ENCODE measurements at places on chromosomes 2 and 18.

DNA sequence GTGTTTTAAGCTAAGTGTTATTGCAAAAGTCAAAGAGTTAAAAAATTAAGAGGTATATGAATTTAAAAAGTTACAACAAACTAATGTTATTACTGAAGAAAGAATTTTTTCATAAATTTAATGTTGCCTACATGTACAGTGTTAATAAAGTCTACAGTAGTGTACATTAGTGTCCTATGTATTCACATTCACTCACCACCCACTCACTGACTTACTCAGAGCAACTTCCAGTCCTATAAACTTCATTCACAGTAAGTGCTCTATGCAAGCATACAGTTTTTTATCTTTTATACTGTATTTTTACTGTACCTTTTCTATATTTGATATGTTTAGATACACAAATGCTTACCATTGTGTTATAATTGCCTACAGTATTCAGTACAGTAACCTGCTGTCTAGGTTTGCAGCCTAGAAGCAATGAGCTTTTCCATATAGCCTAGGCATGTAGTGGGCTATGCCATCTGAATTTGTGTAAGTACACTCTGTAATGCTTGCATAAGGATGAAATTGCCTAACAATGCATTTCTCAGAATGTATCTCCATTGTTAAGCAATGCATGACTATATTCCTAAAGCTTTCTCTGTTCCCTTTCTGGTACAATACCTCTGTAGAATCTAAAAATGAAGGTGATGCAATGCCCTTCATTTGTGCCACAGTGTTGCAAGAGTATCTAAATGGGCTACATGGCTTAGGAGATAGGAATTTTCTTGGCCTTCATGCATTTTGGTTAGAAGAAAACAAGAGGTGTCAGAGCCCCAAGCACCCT, 370.8 kb upstream of the NT5C1B start:
- DNase-seq: no peak

GRCh38 chr18:32734442-32734841, 38.4 kb downstream of the KLHL14 start:
- no peak for DNase-seq

GRCh38 chr18:34859496-34859895, 149.4 kb downstream of the DTNA start:
- no peak for DNase-seq

- DNase-seq: no peak
These were observed 27.9 kb upstream of the CDCA7 start for GRCh38 chr2:173326806-173327205.

DNA sequence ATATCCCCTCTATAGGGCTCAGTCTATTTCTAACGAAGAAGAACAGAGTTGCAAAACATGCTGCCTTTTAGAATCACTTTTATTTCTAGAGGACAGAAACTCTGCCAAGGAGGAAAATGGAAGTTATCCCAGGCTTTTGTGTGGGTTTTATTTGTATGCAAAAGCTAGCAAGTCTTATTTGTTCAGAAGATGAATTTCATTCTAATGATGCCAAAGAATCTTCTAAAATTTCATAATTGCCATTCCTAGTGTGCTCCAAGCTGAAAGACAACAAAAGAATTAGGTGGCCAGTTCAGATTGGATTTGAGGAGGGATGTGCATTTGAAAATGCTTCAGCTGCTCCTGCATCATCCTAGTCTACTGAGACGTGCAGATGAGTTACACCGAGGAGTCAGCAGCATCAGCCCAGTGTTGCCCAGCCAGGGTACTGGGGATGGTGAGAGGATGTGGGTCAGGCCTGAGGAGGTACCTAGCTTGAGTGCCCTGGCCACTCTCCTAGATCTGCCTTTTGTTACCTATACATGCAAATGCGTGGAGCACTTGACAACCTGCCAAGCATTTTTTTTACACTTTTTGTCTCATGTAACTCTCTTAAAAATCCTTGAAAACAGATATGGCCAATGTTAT, 80.1 kb downstream of the KCNS3 start:
- DNase-seq: no peak

DNA sequence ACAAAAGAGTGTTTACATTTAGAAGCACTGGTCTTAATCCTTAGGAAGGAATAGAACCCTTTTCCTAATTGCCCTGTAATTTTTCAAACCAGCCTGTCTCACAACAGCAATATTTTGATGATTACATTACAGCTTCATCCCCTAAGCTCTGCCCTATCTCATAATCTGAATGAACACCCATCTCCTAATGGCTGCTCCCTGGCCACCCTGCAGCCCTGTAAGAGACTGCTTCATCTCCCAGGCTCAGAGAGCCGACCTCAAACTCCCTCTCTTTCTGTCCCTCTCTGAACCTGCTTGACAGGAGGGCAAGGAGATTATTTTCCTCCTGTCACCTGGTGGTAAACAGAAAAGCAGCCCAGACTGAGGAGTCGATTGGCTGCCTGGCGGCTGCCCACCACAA, 107.8 kb downstream of the MAIP1 start:
- no peak for DNase-seq

Measured in NCI-H1048 (cell line).